Prostate gland (tissue), 2 donors: ENCODE measurements at places on chromosomes 6 and 20.

GRCh38 chr6:54971825-54972224 lies 125.3 kb downstream of the FAM83B start:
- DNase-seq: no peak

DNA sequence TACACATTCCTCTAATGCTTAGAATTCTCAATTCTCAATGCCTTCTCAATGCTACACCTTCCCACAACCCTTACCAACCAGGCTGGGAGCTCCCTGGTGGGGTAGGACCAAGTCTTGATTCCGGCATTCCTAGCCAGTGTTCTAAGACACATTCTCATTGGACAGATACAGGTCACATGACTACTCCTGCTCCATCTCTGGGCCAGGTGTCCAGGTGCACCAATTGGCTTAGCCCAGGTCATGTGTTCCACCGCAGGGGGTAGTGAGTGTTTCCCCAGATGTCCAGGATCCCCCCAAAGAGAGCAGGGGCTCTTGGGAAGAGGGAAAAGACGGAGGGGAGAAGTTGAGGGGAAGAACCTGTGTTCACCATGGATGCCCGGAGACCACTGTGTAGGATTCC lies 58.7 kb upstream of the MLN start:
- no peak for DNase-seq

DNA sequence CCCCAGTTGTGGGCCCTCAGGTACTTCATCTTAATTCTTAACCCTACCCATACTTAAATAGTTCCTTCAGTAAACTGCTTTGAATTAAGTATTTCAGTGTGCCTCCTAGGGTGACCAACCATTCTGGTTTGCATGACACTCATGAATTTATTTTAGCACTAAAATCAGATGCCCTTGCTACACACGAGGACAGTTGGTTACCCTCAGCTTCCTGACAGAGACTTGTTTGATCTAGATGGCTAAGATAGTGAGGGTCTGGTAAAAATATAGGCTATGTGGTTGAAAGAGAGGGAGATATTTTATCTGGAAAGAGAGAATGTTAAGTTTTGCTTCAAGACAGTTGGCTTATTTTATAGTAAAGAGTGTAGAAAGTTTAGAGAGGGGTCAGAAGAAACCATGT lies 10.6 kb downstream of the PGK2 start:
- no peak for DNase-seq

DNA sequence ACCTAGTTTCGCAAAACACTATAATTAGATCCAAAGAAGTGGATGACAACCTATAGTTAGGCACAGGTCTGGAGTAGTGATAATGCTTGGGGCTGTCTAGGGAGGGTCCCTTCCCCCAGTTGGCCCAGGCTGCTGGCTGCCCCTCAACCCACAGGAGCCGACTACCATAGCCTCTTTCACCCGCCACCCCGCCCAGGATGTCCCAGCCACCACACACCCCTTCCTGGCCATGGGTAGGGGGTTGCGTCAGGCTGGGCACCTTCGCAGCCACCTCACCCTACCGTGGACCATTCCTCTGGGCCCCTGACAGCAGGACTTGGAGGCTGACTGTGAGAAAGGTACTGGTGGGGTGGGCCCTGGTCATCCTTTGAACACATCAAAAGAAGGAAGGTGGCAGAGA lies 8.5 kb downstream of the TFEB start:
- no peak for DNase-seq

DNA sequence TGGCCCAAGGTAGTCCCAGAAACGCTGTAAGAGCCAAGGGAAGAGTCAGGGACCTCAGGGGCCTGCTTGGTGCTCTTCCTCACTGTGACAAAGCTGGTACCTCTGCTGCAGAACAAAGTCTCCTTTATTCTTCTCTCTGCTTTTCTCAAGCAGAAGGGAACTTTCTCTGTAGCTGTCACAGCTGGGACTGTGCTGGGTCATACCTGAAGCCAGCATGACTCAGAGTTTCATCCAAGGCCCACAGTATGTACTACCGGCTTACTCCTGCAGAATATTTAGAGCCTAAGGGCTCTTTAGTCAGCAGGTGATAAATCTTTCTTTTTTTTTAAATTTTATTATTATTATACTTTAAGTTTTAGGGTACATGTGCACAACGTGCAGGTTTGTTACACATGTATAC lies 183.2 kb downstream of the TINAG start:
- DNase-seq: no peak

GRCh38 chr6:159689001-159689400 lies 4.0 kb downstream of the SOD2 start:
- DNase-seq: no peak

DNA sequence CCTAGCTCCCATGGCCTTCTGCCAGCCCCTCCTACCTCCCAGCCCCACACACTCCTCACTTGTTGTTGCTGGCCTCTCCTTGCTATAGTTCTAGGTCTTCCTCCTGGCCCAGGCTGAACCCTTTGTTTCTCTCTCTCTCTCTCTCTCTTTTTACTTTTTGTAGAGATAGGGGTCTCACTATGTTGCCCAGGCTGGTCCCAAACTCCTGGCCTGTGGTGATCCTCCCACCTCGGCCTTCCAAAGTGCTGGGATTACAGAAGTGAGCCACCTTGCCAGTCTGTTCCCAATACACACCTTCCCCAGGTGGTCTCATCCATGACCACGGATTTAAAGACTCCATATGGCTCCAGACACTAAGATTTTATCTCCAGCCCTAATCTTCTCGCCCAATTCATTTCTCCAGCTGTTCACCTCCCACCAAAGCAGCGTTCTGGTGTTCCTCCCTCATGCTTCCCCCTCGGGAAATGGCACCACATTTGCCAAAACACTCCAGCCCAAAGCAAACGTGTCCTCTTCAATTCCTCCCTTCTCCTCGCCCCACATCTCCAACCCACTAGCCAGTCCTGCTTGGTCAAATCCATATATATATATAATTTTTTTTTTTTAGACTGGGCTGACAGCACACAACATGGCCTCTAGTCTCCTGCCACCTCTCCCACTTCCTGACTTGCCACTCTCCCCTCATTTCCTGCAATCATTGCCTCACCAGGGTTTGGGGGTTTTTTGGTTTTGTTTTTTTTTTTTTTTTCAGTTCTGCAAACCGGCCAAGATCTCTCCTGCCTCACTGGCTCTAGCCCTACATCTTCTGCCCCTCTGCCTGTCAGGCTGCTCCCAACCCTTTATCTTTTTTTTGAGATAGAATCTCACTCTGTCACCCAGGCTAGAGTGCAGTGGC lies 104.4 kb downstream of the NCR2 start:
- no peak for DNase-seq
